Heart left ventricle (tissue), 16 donors: ENCODE measurements at places on chromosomes 7 and 10.

GRCh38 chr7:111192614-111193413 lies 101.9 kb downstream of the LRRN3 start:
- no peak for DNase-seq

DNA sequence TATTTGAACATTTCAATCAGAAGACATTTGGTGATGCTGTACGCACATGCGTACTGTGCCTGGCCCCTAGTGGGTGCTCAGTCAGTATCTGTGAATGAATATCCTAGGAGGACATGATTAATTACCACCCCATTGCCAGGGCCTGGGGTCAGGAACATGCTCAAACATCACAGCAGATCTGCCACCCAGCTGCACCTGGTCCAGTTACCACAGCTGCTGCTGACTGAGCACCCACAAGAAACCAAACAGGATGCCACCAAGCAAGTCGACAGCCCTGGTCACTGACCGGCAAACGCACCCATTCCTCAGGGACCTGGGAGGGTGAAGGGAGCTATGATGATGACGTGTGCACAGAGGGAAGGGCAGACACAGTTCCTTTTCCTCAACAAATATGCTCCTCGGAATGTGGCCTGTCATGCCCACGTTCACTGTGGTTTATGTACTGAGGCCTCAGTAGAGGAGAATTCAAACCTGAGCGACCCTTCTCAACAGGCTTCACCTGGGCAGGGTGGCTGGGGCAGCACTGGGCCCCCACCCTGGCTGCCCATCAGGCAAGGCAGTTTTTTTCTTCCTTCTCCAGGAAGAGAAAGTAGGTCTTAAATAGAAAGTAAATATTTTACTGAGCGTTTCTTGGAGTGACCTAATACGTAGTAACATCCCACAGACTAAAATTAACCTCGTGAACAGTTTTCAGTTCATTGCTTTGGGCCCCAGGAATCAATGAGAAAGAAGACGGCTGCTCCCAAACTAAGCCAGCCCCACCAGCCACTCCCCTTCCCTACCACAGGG lies 13.4 kb downstream of the CTBP2 start:
- no peak for DNase-seq

DNA sequence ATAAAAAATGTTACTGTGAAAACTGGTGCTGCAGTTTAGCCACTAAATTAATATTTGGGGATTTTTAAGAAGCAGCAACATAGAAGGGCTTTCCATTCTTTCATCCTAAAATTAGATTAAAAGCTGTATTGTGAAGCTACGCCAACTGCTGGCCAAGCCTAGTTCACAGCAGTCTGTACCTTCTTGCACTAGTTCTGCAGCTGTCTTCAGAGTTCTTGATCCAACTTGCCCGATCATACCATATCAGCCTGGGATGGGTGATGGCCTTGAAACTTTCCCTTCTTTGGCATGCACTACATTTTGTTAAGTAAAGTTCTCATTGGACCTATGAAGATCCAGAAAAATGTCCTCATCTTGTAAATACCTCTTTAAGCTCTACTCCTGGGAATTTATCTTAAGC lies 20.3 kb upstream of the PANK1 start:
- DNase-seq: no peak

DNA sequence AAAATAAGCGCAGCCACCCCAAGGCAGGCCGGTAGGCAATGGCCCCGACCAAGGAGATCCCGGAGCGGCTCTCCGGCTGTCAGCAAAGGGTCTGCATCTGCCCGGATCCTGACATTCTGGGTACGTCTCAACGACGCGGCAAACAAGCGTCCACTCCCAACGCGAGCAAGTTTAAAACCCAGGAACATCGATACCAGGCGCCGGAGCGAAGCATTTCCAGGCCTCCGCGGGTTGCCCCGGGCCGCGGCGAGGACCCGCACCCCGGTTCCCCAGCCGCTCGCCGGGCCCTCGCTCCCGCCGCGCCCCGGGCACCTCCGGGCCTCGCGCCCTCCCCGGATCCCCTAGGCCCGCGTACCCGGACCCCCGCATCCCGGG lies 453 bp downstream of the URGCP start:
- DNase-seq: peak; percentile 62

- DNase-seq: no peak
Observed at GRCh38 chr10:6583447-6583846, 3.4 kb upstream of the PRKCQ start.

- no peak for DNase-seq
Observed at GRCh38 chr7:45682836-45683555, 108.8 kb downstream of the ADCY1 start.

- DNase-seq: no peak
Observed at GRCh38 chr10:47207281-47207615, 92.7 kb upstream of the GDF10 start.

DNA sequence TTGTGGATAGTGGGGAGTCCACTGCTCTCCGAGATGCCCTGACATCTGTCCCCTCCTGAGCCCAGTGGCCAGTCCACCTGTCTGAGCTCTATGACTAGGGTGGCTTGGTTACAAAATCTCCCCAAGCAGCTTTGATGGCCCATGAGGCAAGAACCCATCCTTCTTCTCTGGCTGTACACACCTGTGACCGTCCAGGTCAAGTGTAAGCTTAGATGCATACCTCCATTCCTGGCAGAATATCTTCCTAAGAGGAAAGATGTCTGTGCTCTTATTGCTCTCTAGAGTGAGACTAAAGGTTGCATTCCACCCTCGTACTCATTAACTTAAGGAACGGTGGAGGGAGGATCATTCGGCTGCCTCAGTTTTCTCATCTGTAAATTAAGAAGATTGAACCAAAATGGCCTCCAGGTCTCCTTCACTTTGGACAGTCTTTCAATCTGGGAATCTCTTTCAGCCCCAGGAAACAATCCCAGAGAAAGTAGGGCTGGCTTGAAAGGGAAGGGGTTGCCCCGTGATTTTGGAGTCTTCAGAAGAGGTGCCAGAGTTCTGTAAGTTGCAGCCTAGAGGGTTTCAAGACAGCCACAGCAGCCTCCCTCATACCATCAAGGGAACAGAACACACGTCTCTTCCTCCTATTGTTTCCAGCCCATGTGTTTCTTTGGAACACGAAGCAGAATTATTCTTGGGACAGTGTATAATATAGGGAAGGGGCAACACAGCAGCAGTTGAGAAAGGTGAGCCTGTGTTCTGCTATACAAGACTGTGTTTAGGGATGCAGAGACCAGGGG lies 5.5 kb downstream of the HOXA4 start:
- no peak for DNase-seq

- no peak for DNase-seq
Observed at GRCh38 chr7:79051915-79052314, 401.6 kb downstream of the MAGI2 start.

GRCh38 chr10:72692744-72692993 lies 726 bp downstream of the MCU start:
- no peak for DNase-seq

GRCh38 chr10:48316236-48316635 lies 9.8 kb downstream of the MAPK8 start:
- no peak for DNase-seq

- DNase-seq: no peak
Observed at GRCh38 chr7:125934539-125934938, 1004.9 kb upstream of the POT1 start.

GRCh38 chr7:147798001-147798400 lies 792.6 kb upstream of the C7orf33 start:
- DNase-seq: no peak

- DNase-seq: no peak
Observed at GRCh38 chr7:150914966-150915365, 62.6 kb downstream of the AOC1 start.

GRCh38 chr7:11185179-11185815 lies 211.6 kb downstream of the PHF14 start:
- DNase-seq: no peak

DNA sequence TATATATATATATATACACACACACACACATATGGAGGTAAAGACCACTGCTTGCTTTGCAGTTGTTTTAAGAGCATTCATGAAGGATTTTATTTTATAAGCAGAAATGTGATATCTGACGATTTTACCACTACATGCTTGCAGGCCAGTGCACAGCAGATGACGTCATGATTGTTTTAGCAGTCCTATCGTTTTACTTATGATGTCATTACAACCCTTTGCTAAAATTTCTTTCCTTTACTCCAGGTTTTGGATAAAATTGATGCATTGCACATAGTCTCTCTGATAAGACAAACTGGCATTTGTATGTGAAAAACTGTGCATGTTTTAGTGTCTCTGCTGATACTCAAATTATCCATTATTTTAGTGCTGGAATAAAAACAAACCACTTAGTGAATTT lies 9.2 kb downstream of the EGFR start:
- no peak for DNase-seq

GRCh38 chr10:78207216-78207615 lies 173.6 kb downstream of the RPS24 start:
- DNase-seq: no peak

DNA sequence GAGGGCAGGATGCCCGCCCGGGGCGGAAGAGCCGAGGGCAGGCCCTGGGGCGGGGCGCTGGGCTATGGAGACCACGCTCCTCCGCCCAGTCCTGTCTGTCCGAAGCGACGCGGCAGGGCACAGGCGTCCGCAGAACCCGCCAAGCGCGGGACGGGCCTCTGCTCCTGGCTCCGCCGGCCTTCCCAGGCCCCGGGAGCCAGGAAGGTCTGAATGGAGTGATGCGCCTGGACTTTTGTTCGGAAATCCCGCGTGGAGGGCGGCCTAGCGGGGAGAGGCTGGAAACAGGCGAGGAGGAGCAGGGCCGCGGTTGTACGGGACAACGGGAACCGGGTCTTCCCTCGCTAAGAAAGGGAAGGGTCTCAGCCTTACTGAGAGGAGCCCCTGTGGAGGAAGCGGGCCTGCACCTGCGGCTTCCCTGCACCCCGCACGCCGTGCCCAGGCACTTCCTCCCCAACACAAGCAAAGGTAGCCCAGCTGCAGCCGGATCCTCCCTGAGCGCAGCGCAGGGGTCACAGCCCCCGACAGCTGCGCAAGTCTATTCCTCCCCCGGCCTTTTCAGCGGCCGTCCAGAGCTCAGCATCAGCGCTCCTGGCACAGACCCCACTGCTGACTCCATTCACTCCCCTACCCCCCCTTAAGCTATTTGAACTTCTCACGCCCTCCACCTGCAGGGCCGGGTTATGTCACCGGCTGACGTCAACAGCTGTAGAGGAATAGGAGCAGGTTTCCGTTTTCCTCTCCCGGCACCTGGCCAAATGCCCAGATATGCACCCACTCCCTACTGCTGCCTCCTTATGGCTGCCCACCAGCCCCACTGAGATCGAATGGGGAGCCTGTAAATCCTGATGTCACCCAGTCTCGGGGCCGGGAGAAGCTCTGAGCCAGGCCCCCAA lies 143.2 kb upstream of the RET start:
- no peak for DNase-seq

GRCh38 chr7:122300211-122300932 lies 4.2 kb downstream of the FEZF1 start:
- no peak for DNase-seq

DNA sequence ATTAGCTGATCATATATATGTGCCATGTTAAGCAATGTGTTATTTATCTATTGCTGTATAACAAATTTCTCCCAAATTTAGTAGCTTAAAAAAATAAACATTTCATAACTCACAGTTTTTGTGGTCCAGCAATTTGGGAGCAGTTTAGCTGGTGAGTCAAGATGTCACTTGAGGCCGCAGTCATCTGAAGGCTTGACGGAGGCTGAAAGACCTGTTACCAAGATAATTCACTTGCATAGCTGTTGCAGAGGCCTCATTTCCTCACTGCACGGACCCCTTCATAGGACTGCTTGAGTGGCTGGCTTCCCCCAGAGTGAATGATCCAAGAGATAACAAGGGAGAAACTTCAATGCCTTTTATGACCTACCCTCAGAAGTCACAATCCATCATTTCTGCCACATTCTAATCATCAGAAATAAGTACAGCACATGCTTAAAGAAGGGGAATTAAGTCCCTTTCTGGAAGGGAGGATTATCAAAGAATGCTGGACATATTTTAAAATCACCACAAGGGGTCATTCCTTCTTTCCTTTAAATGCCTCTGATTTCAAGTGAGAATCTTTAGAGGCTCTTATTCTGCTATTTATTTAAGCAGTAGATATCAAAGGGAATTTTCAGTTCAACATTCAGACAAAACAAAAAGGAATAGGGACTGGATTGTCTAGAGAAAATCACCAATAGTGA lies 10.5 kb upstream of the SRPK2 start:
- DNase-seq: no peak

DNA sequence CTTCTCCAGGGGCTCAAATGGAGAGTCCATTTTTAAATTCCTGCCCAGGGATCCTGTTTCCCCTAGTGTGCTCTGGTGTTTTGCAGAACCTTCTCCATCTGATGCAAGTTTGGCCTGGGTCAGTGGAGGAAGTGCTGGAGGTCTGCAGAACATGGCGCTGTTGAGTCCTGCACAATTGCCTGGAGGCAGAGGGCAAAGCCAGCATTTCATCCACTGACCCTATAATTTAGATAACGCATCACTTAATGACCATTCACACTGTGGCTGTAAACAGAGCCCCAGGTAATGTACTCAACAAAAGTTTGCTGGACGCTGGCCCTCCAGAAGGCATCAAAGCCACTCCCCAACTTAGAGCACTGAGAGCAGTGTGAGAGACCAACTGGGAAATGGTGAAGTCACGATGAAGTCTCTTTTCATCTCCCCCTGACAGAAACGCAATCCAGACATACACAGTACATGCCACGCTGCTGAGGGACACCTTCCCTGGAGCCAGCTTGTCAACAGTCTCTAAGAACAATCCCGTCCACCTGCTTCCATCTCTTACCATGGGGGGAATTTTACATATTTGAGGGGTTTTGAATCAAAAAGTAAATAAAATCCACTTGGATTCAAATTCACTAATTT lies 13.4 kb downstream of the C10orf71 start:
- DNase-seq: no peak

- peak; percentile 2 for DNase-seq
Observed at GRCh38 chr7:157717211-157718174, 380.7 kb downstream of the DNAJB6 start.

GRCh38 chr10:47367646-47368045 lies 16.4 kb downstream of the ZNF488 start:
- no peak for DNase-seq

DNA sequence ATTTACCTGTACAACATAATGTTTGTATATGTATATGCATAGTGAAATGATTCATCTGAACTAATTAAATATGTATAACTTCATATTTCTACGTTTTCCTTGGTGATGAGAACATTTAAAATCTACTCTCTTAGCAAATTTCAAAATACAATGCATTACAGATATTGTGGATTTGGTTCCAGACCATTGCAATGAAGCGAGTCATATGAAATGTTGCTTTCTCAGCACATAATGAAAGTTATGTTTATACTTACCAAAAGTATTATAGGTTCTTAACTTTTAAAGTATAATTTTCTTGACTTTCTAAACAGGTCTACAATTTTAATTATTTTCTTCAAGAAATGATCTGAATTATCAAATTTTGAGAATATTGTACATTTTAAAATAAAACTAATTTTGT lies 189.2 kb downstream of the CSTF2T start:
- no peak for DNase-seq
